ENCODE measurements at places on chromosomes 3 and 15. TPM values are rescaled to one million over a fixed set of nuclear protein-coding genes. Genes with fewer than 3 reads are reported as not detected.

DNA sequence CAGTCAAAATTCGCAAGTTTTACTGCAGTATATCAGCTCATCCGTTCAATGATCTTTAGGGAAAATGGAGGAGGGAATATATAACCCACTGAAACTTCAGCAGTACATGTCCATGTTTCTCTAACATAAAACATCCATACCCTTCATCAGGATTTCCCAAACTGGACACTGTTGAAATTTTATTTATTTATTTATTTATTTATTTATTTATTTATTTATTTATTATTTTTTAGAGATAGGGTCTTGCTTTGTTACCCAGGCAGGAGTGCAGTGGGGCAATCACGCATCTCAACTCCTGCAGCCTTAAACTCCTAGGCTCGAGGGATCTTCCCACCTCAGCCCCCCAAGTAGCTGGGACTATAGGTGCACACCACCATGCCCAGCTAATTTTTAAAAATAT is 14.8 kb upstream of the HLTF start:
- DNase-seq: no peak

- peak; percentile 76 for DNase-seq
Measured at GRCh38 chr15:55661428-55661827, 73.3 kb upstream of the PYGO1 start.

DNA sequence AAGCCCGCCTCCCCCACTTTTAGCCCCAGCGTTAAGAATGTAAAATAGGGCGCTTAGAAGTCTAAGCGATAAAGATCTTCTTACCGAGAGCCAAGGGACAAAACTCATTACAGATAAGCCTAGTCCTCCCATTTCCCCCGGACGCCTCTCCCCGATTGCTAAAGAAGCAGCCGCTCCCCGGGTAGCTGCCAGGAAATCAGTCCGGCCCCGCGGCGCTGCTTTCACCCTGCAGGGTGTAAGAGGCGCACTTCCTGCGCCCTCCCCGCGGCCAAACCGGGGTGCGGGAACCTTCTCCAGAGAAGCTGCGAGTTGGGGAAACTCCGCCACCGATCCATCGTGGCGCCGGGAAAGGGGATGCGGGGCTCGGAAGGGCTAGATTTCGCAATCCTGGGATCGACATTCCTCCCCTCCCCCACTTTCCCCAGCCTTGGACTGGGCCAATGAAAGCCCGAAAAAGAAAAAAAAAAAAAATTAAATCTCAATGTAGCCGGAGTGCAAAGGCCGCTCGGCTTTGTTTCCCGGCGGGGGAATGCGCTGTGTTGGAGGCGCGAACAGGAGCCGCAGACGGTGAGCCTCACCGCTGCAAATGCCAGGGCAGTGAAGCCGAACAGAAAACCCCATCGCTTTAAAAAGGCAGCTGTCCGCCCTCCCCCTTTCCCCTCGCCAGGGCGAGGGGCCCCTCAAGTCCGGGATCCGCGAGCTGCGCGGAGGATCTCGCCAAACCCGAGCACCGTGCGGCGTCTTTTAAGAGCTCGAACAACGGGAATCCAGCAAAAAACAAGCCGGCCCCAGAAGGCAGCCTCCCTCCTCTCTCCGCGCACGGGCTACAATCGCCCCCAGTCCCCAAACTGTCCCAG is 626 bp upstream of the PTPRG start:
- peak; percentile 87 for DNase-seq

- DNase-seq: peak; percentile 76
Measured at GRCh38 chr3:35871009-35871408, 231.7 kb downstream of the ARPP21 start.

The CHST13 gene
- total RNA-seq: not detected

- no peak for DNase-seq
Measured at GRCh38 chr3:52783211-52783555, 5.8 kb downstream of the ITIH1 start.

DNA sequence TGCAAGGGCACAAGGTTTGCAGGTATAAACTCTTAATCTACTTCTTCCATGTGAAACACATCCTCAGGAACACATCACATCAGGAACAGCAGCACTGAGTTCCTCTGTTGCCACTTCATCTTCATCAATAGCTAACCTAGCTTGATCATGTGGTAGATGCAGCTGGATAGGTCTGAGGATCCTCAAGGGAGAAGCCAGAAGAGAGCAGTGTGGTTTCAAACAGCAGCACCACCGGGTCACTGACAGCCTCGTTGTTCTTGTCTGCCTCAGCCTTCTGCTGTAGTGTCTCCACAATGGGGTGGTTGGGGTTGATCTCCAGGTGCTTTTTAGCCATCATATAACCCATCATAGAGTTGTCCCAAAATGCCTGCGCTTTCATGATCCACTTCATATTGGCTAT is 58.8 kb downstream of the ADAM10 start:
- DNase-seq: no peak

The POPDC2 gene
- 9.4 TPM for total RNA-seq

- peak; percentile 70 for DNase-seq
Measured at GRCh38 chr3:58161435-58162398, 49.1 kb downstream of the DNASE1L3 start.

The CCDC54 gene
- total RNA-seq: 1.4 TPM

The CD86 gene
- 20.2 TPM for total RNA-seq

The CCRL2 gene
- 1.4 TPM for total RNA-seq

The PTPRG gene
- 84.0 TPM for total RNA-seq

DNA sequence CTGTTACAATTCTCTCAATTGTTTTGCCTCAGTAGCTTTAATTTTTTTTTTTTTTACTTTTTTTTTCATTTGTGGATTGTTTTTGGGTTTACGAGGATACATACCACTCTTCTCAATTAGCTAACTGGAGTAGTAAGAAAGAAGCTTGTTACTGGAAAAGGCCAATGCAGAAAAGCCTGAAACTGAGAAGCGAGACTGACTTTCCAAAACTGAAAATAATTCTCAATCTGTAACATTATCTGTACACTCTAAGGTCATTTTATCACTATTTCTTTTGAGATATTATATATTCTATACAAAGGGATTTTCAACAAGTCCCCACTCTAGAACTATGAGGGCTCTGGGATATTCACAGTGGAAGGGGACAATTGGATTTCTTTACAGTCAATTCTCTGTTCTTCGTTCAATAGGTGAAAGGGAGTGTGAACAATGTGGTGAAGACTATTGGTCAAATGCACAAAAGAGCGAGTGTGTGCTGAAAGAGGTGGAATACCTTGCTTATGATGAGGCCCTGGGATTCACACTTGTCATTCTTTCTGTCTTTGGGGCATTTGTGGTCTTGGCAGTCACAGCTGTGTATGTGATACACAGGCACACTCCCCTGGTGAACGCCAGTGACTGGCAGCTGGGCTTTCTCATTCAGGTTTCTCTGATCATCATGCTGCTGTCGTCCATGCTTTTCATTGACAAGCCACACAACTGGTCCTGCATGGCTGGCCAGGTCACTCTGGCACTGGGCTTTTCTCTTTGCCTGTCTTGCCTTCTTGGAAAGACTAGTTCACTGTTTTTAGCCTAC is 83.9 kb upstream of the KCNAB1 start:
- no peak for DNase-seq

GRCh38 chr15:52290329-52290728 is 5.3 kb downstream of the MYO5C start:
- no peak for DNase-seq

The ERICH6 gene
- not detected for total RNA-seq

The CKMT1B gene
- total RNA-seq: not detected

Data from umbilical cord (tissue), 2 donors.